Nucleus accumbens (tissue), 56 donors: ENCODE measurements at places on chromosomes 6 and 20.

DNA sequence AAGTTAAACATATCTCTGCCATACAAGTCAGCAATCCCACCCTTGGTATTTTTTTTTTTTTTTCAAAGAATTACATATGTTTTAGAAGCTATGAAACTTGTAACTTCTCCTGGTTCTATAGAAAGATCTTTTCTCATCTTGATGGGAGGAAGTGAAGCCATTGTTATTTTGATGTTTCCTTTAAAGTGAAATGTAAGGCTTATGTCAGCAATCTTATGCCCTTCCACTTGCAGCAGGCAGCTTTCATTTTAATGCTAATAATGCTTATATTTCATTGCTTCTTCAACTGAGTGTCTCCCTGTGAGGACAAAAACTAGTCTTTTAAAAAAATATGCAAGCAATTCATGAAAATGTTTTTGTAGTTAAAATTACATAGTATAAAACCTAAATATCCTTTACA, 1614.7 kb downstream of the KHDRBS2 start:
- no peak for DNase-seq

DNA sequence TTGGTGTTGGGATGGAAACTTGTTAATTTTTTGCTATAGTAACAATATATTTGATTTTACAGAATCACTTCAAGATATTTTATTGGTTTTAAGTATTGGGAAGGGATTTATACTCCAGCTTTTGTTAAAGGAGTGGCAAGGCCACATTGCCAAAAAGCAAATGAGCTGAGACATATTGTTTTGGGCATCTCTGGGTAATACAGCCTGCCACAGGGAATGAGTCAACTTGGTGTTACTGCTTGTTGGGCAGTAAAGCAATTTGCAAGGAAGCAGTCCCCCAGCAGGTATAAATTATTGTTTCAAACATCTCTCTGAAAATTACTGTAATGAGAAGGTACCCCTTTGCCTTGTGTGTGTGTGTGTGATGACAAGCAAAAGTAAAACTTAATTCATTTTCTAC, 868.3 kb upstream of the FLRT3 start:
- DNase-seq: no peak

DNA sequence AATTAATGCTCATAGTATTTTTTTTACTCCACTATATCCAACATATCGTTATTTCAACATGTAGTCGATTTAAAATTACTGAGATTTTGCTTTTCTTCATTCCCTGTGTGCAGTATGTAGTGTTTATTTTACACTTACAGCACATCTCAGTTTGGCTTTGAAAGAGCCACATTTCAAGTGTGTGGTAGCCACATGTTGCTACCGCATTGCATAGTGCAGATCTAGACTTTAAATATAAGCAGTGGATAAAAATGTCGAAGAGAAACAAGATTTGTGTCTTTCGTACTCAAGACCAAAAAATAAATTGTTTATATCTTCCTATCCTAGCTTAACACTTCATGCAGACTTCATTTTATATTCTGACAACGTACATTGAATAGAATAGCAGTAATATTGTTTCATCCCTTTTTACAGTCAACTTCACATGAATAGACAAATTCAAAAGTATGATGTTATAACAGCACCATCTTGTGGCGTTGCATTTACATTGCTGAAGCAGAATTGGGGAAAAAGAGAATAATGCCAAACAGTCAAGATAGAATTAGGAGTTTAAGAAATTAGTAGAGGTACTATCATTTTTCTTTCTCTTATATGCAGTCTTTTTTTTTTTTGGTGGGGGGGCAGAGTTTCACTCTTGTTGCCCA, 29.9 kb downstream of the FBXO5 start:
- no peak for DNase-seq

DNA sequence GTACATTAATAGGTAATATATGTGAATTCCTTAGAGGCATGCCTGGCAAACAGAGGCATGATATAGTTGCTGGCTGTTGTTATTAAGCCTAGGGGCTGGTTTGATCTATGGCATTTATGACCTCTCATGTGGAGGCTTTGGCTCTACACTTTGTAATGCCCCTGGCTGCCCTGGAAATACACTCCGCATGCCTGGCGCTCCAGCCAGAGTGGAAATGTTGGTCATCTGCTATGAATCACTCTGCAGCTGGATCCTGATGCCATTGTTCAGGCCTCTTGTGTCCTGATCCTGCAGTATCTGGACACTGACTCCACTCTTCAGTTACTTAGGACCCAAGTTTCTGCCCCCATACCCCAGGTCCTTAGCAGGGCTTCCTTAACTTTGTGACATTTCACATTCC, 200.5 kb upstream of the PCSK2 start:
- no peak for DNase-seq

DNA sequence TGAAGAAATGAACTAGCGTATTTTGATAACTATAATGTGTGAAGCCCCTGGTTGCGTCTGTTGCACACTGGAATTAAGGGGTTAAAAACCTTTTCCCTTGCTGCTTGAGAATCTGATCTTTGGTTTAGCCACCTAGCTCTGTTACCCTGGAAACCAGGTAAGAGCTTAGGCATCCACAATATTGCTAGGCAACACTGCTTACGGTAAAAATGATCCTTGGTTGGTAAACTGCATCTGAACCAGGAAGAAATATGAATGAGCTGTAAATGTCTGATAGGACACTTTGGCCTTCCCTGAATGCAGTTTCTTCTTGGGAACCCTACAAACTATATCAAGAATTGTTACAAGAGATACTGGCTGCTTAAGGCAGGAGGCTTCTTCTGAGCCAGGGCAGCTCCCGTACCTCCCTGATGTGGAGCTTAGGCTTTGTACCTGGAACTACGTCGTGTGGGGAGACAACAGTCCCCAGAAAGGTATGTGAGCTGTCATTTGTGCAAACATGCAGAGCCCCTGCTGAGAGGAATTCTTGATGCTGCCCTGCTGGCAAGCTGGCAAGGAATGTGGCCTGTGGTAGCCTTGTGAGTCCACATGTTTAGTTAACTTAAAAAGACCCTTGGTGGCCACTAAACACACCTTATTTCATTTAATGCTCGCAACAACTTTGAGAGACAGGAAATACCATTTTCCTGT, 18.4 kb downstream of the UBE3D start:
- DNase-seq: no peak

DNA sequence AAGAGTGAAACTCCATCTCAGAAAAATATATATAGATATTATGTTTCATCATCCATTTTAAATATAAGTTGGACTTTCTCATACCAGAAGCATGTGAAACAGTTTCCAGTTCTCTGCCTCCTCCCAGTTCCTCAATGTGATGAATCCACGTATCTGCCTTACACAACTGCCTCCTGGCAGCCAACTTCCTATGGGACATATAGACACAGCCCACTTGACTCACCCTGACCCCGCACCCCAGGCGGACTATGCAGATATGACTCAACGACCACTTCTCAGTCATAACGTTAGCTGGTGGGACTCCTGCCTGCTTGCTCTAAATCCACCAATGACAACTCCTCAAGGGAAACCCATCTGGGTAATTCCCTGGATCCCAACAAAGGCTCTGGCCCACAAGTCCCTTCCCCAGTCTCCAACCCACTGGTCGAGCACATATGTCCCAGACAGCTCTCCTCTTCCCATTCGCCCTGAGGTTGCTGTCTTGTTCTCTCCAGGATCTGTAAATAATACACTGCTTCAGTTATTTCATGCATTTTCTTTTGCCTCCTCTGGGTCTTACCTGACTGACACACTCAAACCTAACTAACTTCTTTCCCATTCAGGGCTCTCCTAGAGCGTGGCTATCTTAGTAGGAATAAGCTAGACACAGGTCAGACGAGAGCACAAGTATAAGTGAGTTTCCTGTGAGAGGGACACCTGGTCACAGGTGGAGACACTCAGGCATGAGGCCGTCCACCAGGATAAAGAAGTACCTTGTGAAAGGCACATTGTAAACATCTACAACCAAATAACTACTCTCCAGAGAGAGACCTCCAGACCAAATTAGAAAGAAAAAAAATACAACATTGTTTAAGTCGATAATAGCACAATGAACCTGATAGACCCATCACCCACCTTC, 548.5 kb downstream of the CD83 start:
- no peak for DNase-seq

GRCh38 chr6:53159558-53159957, 10.9 kb upstream of the GCM1 start:
- DNase-seq: no peak

DNA sequence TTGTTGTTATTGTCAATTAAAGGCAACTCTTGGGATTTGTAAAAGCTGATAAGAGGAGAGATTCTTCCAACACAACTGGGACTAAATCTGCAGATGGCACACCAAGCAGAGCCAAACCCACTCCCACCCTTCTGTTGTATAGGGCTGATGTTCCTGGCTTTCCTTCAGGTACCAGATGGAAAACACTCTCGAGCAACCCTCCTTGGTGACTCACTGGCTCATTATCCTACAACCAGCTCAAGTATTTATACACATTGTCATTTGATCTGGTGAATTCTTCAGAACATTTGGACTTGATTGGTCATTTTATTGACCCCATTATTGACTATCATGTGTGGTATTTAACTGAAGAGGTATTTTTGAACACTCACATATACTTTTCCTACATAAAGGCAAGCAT, 190.3 kb upstream of the PCSK2 start:
- DNase-seq: no peak

DNA sequence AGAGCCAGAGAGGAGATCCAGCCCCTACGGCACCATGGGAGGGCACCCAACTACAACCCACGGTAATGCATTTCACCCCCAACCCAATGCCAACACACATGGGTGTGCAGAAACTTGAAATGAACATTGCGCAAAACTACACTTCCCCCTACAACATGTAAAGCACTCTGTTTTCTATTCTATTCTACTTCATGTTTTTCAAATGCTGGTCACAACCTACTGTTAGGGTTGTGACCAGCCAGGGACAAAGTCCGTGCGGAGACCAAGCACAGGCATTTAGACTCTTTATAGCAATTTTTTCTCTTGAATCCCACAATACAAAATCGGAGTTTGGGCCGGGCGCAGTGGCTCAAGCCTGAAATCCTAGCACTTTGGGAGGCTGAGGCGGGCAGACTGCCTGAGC, 90.6 kb downstream of the MRPL14 start:
- no peak for DNase-seq

DNA sequence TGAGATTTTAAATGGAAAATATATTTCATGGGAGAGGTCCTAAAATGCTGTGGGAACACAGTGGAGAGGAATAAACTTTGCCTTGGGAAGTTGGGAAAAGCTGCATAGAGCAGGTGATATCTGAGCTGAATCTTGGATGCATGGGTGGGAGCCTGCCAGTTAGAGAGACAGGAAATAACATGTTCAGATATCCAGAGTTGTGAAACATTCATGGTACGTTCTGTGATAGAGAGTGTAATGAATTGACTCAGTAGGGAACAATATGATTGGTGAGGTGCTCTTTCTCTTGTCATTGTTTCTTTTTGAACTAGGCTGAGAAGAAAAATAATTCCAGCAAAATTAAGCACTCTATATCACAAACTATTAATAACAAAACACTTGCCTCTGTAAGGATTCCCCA, 72.8 kb downstream of the RPS12 start:
- DNase-seq: no peak

- DNase-seq: no peak
Measured at GRCh38 chr20:25750220-25750764, 53.6 kb upstream of the ZNF337 start.

- DNase-seq: no peak
Measured at GRCh38 chr6:135411339-135411738, 86.2 kb downstream of the AHI1 start.

- no peak for DNase-seq
Measured at GRCh38 chr6:26501482-26501986, 1.4 kb downstream of the BTN1A1 start.

- DNase-seq: no peak
Measured at GRCh38 chr6:129608886-129609537, 101.0 kb downstream of the ARHGAP18 start.

- DNase-seq: no peak
Measured at GRCh38 chr20:4633780-4634179, 87.9 kb upstream of the PRND start.

DNA sequence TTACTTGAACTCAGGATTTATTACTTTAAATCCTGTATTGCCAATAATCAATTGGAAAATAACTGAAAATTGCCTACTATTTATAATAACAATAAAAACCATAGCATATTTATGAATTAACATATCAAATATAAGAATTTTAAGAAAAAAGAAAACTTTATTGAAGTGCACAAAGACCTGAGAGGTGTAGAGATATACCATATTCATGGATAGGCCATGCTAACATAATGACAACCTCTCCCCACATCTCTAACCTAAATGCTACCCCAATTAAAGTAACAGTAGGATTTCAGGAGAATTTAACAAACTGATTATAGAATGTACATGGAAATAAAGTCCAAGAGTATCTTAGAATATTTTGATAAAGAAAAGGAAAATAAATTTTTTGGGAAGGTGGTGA, 5.1 kb upstream of the HLA-DMB start:
- DNase-seq: no peak

- DNase-seq: no peak
Measured at GRCh38 chr6:15280028-15280427, 34.2 kb downstream of the JARID2 start.

- no peak for DNase-seq
Measured at GRCh38 chr6:160519603-160520042, 144.5 kb downstream of the LPA start.

GRCh38 chr6:100269189-100269588, 195.5 kb downstream of the SIM1 start:
- DNase-seq: no peak

DNA sequence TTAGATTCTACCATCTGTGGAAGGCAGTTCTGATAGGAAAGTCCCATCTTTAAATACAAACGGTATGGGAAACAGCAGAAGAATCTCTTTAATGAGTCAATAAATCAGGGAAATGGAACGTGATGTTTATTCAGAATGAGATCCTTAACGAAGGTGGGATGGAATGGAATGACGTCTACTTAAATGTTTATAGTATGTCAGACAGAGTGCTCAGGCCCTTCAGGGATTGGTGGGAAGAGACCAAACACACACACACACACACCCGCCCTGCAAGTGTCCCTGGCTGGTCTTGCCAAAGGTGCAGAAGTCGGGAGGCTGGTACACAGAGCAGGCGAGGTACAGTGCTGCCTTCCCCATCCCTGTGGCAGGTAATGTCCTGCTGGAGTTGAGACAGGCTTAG, 164.0 kb downstream of the FARS2 start:
- no peak for DNase-seq

- DNase-seq: no peak
Measured at GRCh38 chr6:109824105-109824504, 133.0 kb downstream of the FIG4 start.
